ENCODE measurements at places on chromosomes 13 and 19.

DNA sequence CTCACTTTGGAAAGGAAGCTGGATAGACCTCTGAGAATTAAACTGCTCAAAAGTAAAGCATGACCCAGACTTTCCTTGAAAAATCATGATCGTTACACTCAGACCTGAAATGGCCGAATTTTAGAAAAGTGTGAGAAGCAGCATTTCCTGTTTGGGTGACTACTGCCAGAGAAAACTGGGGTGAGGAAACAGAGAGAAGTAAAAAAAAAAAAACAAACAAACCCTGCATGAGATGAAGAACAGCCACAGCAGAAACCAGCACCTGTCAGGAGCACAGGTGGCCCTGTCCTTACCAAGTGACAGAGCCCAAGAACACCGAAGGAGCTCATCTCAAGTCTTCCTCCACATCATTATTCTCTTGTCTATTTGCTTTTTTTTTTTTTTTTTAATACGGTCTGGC lies 12.0 kb upstream of the ADPRHL1 start:
- no peak for DNase-seq

- DNase-seq = no peak
These were observed 296.5 kb downstream of the ZNF536 start for GRCh38 chr19:30668521-30669155.

GRCh38 chr13:96033220-96034015 lies 19.8 kb downstream of the UGGT2 start:
- no peak for DNase-seq

DNA sequence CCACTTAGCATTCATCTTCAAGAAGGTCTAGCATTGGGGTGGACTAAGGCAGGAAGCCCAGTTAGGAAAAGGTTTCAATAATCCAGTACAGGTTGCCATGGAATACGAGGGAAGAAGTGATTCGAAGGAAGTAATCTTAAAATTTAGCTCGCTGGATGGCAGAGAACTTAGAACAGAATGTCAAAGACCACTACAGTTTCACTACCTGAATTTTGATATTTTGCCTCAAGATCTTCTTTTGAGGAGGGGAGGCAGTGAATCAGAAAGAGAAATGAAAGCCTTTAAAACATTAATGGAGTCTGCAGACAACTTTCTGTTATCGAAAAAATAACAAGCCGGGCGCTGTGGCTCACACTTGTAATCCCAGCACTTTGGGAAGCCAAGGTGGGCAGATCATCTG lies 7.0 kb upstream of the RAB8A start:
- no peak for DNase-seq

DNA sequence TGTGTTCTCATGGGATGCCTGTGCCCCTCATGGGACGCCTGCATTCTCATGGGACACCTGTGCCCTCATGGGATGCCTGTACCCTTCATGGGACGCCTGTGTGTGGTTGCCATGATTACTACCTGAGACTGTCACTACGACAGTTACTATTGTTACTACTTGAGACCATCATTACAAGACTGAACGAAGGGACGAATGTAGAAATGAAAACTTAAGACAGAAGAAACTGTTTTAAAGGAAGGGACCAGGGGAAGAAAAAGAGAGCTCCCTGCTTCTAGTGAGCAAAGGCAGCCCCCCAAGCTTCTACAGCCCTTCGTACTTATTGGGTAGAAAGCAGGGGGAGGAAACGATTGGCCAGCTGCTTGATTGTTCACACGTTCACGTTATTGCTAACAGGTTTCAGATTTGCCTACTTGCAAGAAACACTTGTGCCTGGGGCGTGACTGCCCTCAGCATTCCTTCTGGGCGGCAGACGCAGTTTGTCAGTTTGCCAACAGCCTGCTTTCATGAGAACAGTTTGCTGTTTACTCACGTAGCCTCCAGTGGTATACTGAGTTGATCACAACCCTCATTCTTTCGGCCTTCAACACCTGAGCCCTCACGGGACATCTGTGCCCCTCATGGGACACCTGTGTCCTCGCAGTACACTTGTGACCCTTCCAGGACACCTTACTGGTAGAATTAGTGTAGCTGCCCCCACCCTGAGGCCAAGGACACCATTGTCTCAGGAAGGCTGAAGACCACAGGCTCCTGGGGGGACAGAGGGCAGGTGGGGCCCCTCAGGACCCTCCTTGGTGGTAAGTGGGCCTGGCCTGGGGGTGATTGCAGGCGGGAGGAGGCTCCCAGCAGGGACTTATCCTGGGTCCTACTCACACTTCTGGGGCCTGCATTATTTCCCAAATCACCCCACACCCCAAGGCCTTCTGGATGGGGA lies 2.5 kb upstream of the S1PR4 start:
- DNase-seq = no peak

- no peak for DNase-seq
These were observed 58.5 kb upstream of the SLITRK1 start for GRCh38 chr13:83940742-83941141.
